Transverse colon (tissue), 4 donors: ENCODE measurements at places on chromosomes 12 and 14. TPM values are rescaled to one million over a fixed set of nuclear protein-coding genes. Genes with fewer than 3 reads are reported as not detected.

Gene TAS2R10
- not detected for total RNA-seq

Gene LGMN
- 82.6 TPM for total RNA-seq

Gene CCDC177
- total RNA-seq, result not detected

DNA sequence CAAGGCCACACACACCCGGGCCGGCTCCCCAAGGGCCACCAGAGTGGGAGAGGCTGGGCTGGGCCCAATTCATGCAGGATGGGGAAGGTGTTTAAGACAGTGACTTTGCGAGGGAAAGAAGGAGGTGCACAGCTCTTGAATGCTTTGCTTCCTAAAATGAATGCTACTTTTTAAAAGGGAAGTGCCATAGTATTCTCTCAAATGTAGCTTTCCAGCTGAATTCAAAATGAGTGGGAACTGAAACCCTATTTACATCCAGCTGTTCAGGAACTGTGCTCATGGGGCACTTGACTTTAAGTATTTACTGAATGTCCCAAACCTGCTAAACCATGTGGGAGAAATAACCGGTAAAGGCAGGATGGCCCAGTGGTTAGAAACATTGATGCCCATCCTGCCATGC lies 7.6 kb downstream of the ITPK1 start:
- no peak for DNase-seq

DNA sequence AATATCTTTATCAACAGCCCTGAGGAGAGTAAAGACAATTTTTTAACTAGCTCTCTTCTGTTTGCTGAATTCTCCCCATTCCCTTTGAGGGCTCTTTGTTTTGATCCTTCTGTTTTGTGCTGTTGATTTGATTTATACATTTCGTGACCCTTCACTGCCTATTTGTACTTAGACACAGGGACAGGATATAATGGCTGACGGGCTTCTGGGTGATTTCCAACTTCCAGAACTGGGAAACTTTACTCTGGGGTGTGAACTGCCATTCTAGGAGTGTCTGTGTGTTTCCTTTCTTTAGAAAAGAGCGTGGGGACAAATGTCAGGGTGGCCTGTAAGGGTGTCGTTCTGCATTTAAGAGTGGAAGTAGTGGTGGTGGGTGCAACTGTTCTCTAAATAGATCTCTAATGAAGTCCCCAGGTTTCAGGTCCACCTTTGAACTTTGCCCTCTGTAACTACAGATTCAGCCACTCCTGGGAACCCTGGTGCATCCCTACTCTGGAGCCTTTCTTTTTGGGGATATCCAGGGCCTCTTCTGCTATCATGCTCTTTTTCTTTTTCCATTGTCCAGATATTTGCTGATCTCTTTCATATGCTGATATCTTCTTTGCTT lies 22.3 kb upstream of the SSPN start:
- DNase-seq, result no peak

GRCh38 chr14:77436042-77436441 lies 12.7 kb upstream of the NOXRED1 start:
- DNase-seq, result no peak

DNA sequence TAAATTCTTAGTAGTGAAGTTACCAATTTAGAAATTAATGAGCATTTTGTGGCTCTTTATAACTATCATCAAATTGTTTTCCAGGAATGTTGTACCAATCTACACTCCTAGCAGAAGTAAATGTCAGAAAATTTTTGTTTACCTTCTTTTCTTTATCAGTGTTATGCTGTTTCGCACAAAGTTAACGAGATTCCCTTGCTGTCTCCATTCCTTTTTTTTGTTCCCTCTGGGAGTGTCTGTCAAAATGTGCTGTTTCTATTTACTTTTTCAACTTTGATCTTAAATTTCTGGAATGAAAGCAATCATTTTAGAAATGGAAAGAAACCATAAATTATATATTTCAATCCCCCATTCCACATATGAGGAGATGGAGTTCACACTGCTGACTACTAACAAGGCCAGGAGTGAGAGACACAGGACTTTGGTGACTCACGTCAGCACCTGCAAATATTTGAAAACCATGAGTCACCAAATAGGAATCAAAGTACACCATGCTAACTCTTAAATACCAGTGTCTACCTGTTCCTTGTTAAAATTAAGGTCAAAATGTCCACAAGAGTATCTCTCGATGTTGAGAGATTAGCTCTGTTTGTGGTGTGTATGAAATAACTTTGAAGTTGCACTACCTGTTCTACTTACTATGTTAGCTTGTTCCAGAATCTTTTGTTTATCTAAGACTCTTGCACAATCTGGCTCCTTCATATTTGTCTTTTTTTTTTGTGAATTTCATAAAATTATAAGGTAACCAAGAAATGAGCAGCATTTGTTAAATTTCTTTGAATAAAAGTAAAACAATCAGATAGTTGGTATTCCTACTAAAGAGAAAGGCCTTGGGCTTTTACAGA lies 106.0 kb downstream of the RMST start:
- DNase-seq, result no peak
